Lung (tissue), 17 donors: ENCODE measurements at places on chromosomes 16 and 17. TPM values are rescaled to one million over a fixed set of nuclear protein-coding genes. Genes with fewer than 3 reads are reported as not detected.
A peak's percentile ranks its signal among the peaks of the same experiment; 100 is the strongest.

- H3K4me3 ChIP-seq = peak overlapping the region; percentile 67
- H3K4me1 ChIP-seq = peaks cover 4% of the 10 kb centered on the region
- DNase-seq = peak; percentile 6
These were observed 407 bp downstream of the MCRIP1 start for GRCh38 chr17:81832608-81833159.

GRCh38 chr16:80806927-80807340 lies 2.5 kb upstream of the CDYL2 start:
- no peaks in the 10 kb centered on the region for H3K36me3 ChIP-seq
- H3K4me3 ChIP-seq = no peak overlapping the region
- no peaks in the 10 kb centered on the region for H3K27me3 ChIP-seq
- no peaks in the 10 kb centered on the region for H3K4me1 ChIP-seq
- peak overlapping the region; percentile 34 for H3K27ac ChIP-seq
- DNase-seq = peak; percentile 13

TOP2A gene
- 13.4 TPM for polyA plus RNA-seq

PYY gene
- polyA plus RNA-seq = 0.05 TPM

DNA sequence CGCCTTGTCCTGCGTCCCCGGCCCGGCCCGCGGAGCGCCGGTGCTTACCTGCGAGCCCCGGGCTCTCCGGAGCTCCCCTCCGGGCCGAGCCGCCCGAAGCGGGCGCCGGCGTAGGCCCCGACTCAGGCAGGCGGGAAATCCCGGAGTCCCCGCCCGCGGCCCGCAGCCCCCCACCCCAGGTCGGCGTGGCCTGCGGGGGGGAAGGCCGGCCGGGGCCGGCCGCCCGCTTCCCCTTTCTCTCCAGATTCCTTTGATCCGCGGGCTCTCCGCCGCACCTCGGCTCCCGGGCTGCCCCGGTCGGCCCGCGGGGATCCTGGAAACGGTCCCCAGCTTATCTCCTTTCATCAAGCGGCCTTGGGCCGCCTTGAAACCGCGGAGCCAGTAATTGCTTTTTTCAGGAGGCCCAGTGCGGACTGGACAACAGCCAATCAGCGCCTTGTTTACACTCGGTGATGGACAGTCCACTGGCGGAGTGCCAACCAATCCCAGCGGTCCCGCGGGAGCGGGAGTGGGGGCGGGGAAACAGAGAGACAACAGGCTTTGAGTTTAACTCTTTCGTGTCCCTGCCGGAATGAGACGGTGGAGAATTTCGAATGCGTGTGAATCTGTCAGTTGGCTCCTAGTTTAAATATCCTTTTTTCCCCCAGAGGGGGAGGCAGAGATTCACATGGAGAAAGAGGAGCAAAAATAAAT lies 1.4 kb upstream of the BAHCC1 start:
- DNase-seq = peak; percentile 100
- H3K27ac ChIP-seq = peak overlapping the region; percentile 99
- H3K4me1 ChIP-seq = peaks cover 35% of the 10 kb centered on the region
- H3K27me3 ChIP-seq = no peaks in the 10 kb centered on the region

DNA sequence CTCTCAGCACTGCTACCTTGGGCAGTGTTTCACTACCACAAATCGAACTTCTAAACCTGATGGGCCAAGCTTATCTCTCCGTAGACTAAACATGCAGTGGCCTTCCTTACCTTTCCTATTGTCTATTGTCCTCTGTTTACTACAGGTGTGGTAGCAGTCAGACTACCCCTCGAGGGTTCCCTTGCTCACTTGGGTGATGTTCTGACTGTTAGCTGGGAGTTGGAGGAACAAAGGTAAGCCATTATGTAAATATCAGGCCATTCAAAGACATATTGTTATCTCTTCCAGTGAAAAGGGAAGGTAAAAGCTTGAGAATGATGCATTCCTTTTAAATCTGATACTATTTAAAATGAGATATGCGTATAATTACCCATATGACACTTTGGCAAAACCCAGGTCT lies 828.3 kb upstream of the EEF2KMT start:
- no peak for DNase-seq
- no peak overlapping the region for H3K27ac ChIP-seq
- no peak overlapping the region for H3K4me3 ChIP-seq
- no peaks in the 10 kb centered on the region for H3K4me1 ChIP-seq

- DNase-seq = no peak
- H3K4me3 ChIP-seq = no peak overlapping the region
- H3K36me3 ChIP-seq = no peaks in the 10 kb centered on the region
- H3K27ac ChIP-seq = peak overlapping the region; percentile 0
- H3K27me3 ChIP-seq = peaks cover 2% of the 10 kb centered on the region
- H3K4me1 ChIP-seq = peaks cover 12% of the 10 kb centered on the region
These were observed 27.1 kb downstream of the CDH13 start for GRCh38 chr16:82653550-82654511.

DNA sequence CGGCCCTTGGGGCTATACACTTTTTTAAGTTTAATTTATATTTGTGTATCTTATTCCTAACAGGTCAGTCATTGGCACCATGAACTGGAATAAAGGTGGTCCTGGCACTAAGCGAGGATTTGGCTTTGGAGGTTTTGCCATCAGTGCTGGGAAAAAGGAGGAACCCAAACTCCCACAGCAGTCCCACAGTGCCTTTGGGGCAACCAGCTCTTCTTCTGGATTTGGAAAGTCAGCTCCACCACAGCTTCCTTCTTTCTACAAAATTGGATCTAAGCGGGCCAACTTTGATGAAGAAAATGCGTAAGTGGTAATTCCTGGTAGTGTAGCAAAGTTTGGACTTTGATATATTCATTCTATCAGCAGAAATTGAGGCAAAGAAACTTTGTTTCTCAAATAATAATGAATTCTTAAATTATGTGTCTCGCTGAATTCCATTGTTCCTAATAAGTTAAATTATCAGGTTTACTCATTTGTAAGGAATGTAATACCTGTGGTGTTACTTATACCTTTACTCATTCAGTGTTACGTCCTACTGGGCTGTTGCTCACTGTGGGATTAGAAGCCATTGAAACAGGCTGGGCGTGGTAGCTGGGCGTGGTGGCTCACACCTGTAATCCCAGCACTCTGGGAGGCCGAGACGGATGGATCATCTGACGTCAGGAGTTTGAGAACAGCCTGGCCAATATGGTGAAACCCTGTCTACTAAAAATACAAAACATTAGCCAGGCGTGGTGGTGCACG lies 13.2 kb downstream of the DDX42 start:
- H3K4me3 ChIP-seq = no peak overlapping the region
- peaks cover 9% of the 10 kb centered on the region for H3K36me3 ChIP-seq
- no peaks in the 10 kb centered on the region for H3K4me1 ChIP-seq
- DNase-seq = no peak
- H3K27ac ChIP-seq = no peak overlapping the region
- no peaks in the 10 kb centered on the region for H3K27me3 ChIP-seq

DNA sequence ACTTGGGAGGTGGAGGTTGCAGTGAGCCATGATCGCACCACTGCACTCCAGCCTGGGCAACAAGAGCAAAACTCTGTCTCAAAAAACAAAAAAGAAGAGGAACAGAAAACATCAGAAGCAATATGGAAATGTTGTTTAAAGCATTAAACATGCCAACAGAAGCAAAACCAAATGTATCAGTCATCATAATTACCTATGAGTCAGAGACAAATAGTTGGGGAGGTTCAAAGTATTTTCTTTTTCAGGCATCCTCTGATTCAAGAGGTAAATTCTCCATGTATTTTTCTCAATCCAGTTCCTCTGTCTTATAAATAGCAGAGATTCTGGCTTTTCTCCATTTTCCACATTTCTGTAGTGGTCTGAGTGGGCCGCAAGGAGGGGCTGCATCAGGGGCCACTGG lies 2.1 kb upstream of the TM4SF5 start:
- DNase-seq = no peak
- no peaks in the 10 kb centered on the region for H3K4me1 ChIP-seq
- H3K27me3 ChIP-seq = peaks cover 9% of the 10 kb centered on the region
- H3K4me3 ChIP-seq = no peak overlapping the region

SLC39A11 gene
- polyA plus RNA-seq = 9.3 TPM

CASKIN1 gene
- 0.15 TPM for polyA plus RNA-seq

DNA sequence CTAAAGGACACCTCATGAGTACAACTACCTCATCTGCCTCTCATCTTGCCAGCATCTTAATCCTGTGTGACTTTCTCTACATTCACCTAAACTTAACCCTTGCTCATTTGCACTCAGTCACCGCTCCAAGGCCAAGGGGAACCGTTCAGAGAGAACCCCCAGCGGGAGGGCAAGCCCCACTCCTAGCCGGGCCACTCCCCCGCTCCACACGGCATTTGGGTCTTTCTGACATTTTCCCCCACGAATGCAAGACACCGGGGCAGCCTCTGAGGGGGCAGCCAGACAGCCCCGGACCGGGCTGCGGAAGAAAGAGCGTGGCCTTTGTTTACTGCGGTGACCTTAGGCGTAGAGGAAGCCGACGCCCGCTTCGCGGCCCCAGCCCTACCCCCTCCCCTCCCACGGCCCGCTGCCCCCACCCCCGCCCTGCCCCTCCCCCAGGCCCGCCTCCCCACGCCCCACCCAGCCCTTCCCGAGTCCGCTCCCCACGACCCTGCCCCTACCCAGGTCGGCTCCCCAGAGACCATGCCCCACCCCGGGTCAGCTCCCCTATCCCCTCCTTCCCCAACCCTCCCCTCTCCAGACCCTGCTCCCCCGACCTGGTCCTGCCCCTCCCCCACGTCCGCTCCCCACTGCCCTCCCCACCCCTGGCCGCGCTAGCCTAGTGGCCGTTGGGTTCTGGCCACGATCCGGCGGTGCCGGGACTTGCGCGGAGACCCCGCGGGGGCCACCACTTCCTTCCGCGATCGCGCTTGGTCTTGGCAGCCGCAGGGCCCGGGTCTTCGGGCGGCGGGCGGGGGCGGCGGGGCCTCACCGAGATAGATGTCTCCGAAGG lies 789 bp downstream of the CSNK1D start:
- H3K27me3 ChIP-seq = no peaks in the 10 kb centered on the region
- H3K36me3 ChIP-seq = no peaks in the 10 kb centered on the region
- H3K4me1 ChIP-seq = peaks cover 6% of the 10 kb centered on the region
- H3K27ac ChIP-seq = peak overlapping the region; percentile 97
- no peak for DNase-seq

MYCBPAP gene
- 0.90 TPM for polyA plus RNA-seq

ALDH3A1 gene
- 44.2 TPM for polyA plus RNA-seq

KRTAP3-3 gene
- polyA plus RNA-seq = not detected

GRCh38 chr16:57842601-57843000 lies 40.3 kb upstream of the KIFC3 start:
- no peak overlapping the region for H3K27ac ChIP-seq
- no peaks in the 10 kb centered on the region for H3K27me3 ChIP-seq
- DNase-seq = no peak
- no peaks in the 10 kb centered on the region for H3K4me1 ChIP-seq
- no peak overlapping the region for H3K4me3 ChIP-seq
